ENCODE measurements at places on chromosomes 11 and 22.

GRCh38 chr11:29962243-29962642, 54.6 kb downstream of the KCNA4 start:
- no peaks in the 10 kb centered on the region for H3K36me3 ChIP-seq
- H3K4me1 ChIP-seq: no peaks in the 10 kb centered on the region
- no peak for DNase-seq
- H3K27me3 ChIP-seq: no peaks in the 10 kb centered on the region
- no peak overlapping the region for H3K4me3 ChIP-seq

DNA sequence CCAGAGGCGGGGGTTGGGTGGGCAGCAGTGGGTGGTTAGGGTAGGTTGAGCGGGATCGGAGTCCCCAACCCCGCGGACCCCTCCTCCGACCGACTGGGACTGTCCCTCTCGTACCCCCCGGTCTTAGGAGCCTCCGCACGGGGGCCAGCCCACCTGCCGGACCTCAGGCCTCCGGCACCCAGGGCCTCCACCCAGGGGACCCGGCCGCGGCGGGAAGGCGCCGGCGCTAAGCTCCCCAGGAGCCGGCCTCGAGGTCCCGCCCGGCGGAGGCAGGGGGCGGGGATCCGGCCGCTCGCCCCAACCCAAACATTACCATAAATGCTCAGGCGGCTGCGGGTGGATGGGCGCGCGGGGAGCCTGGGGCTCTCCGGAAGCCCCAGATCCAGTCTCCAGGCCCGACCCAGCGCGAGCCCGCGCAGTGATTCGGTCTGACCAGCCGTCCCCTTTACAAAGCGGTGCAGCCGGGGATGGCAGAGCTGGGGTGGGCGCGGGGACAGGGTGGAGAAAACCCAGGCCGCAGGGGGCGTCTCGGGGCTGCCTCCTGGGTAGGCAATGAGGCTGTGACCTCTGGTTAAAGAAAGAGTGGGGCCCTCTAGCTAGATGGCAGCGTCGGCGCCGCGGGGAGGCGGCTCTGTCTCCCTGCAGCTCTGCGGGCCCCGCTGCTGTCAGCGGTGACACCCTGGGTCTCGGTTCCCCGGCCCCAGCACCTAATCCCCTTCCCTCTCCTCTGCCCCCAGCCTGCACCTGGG, 4.0 kb upstream of the MCAM start:
- H3K4me1 ChIP-seq: peaks cover 20% of the 10 kb centered on the region
- peak overlapping the region; percentile 58 for H3K27ac ChIP-seq
- peak overlapping the region; percentile 42 for H3K4me3 ChIP-seq
- DNase-seq: no peak
- H3K27me3 ChIP-seq: peaks cover 6% of the 10 kb centered on the region

DNA sequence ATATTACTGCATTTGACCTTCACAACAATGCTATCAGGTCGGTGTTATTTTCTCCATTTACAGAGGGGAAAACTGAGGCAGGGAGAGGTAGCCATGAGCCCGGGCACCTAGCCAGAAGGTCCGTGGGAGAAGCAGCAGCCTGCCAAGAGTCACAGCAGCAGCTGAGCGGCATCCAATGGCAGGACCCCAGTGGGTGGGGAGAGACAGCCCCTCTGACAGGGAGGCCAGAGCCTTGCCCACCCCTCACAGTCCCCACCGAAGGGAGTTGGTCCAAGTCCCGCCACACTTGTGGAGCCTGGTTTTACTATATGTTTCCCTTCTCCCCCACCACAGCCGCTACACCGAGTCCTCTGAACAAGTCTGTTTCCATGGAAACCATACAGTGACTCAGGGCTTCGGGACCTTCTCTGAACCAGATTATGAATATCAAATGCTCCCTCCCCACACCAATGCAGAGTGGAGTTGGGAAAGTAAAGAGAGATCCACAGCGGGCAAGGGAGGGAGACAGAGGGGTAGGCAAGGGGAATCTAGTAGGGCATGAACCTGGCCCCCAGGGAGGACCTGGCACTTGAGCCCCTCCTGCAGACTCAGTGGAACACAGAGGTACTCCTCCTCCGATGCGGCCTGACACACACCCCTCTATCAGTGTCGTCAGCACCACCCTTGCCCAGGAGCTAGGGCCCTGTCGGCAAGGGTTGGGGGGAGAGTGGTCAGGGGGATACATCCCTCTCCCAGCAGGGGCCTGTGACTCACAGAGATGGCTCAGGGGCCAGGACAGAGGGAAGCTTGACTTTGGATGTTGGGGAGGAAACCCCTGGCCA, 2.5 kb downstream of the CHST1 start:
- H3K4me3 ChIP-seq: peak overlapping the region; percentile 30
- DNase-seq: peak; percentile 92
- H3K27ac ChIP-seq: peak overlapping the region; percentile 85
- no peaks in the 10 kb centered on the region for H3K36me3 ChIP-seq

- no peaks in the 10 kb centered on the region for H3K27me3 ChIP-seq
- peaks cover 6% of the 10 kb centered on the region for H3K36me3 ChIP-seq
- H3K27ac ChIP-seq: peak overlapping the region; percentile 78
- peak; percentile 45 for DNase-seq
- H3K4me3 ChIP-seq: peak overlapping the region; percentile 69
Measured at GRCh38 chr11:10268746-10269488, 25.1 kb downstream of the SBF2 start.

DNA sequence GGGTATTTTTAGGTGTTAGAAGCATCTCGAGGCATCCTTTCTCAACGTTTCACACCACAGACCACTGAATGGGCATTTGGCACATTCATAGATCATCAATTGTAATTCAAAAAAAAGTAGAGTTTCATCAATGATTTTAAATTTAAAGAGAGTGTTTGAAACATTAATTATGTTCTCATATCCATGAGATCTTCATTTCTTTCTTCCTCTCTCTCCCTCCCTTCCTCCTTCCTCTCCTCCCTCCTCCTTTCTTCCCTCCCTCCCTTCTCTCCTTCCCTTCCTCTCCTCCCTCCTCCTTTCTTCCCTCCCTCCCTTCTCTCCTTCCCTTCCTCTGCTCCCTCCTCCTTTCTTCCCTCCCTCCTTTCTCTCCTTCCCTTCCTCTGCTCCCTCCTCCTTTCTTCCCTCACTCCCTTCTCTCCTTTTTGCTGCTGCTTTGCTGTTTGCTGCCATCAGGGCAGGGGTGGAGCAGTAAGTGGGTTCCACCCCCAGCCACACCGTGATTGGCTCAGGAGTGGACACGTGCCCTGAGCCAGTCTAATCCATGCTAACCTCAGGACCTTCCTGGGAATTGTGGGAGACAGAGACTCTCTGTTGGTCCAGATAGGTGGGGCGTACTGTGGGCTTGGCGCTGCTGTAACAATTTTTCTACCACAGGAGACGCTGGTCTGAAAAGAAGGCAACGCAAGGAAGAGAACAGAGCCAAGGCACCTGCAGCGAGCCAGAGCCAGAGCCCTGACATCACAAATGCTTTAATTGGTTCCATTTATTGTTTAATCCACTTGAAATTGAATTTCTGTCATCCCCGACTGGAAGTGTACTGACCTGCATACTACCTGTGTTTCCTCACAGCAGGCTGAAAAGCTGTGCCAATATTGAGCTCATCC, 33.7 kb upstream of the APOBEC3A start:
- peaks cover 20% of the 10 kb centered on the region for H3K27me3 ChIP-seq
- H3K4me1 ChIP-seq: peaks cover 32% of the 10 kb centered on the region
- H3K36me3 ChIP-seq: no peaks in the 10 kb centered on the region
- H3K4me3 ChIP-seq: peak overlapping the region; percentile 83
- DNase-seq: peak; percentile 59

GRCh38 chr22:36123673-36124630, 36.6 kb downstream of the APOL3 start:
- peak; percentile 89 for DNase-seq
- H3K27ac ChIP-seq: peak overlapping the region; percentile 94
- H3K4me1 ChIP-seq: peaks cover 15% of the 10 kb centered on the region
- H3K36me3 ChIP-seq: no peaks in the 10 kb centered on the region

DNA sequence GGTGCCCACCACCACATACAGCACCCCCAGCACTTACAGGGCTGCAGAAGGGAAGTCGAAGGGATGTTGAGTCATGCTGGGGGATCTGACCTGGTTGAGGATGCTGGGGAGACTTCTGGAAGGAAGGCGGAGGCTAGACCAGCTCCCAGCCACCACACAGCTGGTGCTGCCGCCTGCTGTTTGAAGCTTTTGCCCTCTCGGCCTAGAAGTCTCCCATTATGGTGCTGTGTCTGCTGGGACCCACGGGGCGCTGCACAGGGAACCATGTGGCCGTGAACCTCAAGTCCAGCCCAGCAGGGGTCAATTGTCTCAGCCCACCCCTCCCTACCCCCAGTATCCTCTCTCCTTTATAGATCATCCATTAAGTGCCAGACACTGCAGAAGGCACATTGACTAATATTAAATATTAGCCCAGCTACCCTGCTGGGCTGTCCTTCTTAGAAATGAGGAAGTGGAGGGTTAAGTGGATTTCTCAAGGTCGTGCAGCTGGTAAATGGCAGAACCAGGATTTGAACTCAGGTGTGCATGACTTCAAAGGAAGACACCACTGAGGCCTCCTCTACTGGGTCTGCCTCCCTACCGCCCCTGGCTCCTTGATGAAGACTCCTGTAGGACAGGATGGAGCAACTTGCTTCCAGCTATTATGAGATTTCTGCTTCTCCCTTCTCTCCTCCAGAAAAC, 49.7 kb downstream of the CYTH4 start:
- DNase-seq: no peak
- peaks cover 72% of the 10 kb centered on the region for H3K4me1 ChIP-seq
- peaks cover 13% of the 10 kb centered on the region for H3K27me3 ChIP-seq
- peaks cover 8% of the 10 kb centered on the region for H3K36me3 ChIP-seq
- H3K4me3 ChIP-seq: no peak overlapping the region
- no peak overlapping the region for H3K27ac ChIP-seq

DNA sequence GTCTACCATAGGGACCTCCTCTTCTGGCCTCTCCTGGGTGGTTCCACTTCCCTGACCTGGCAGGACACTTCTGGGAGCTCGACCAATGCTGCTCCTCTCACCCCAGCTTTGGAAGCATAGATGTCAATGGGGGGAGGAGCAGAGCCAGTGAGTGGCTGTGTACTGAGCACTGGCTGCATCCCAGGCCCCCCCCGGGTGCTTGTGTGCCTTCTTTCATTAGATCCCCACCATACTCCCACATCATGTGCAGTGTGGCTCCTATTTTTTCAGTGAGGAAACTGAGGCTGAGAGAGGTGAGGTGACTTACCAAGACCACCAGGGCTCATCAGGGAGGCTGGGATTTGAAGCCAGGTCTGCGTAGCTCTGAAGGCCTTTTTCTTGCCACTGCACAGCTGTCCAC, 44.3 kb downstream of the LRRC32 start:
- no peak overlapping the region for H3K4me3 ChIP-seq
- no peak for DNase-seq
- peaks cover 10% of the 10 kb centered on the region for H3K36me3 ChIP-seq
- no peak overlapping the region for H3K27ac ChIP-seq

All from HFFc6 (cell line).